ENCODE measurements at places on chromosomes 13 and 19. TPM values are rescaled to one million over a fixed set of nuclear protein-coding genes. Genes with fewer than 3 reads are reported as not detected.

- no peak for DNase-seq
Measured at GRCh38 chr13:50519866-50520265, 323.6 kb downstream of the DLEU7 start.

DNA sequence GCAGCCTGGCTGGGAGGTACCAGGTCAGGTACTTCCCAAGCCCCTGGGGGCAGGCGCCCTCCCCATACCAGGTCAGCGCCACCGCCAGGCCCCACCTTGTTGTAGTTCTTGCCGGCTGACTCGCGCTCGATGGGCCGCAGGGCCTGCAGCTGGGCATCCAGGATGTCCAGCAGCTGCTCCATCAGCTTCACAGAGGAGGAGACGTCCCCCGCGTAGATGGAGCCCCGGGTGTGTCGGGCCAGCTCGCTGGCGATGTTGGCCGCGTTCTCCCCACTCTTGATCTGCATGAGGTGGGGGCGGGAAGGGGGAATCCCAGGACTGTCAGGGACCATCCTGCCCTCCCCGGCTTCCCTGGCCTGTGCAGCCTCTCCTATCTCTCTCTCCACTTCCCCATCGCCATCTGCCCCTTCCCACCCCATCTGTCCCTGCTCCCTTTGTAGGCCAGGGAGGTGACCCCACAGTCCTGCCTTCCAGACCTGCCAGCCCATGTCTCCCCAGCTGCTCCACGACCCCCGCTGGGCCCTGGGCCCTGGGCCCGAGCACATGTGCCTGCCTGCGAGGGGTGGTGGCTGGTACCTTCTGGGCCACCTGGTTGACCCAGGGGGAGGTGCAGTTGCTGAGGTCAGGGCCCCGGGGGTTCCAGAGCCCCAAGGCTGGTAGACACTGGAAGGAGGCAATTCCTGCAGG, 23.8 kb upstream of the ASF1B start:
- DNase-seq, result no peak

- no peak for DNase-seq
Measured at GRCh38 chr19:39138221-39139211, 12.9 kb downstream of the PAK4 start.

GRCh38 chr13:101639711-101640110, 187.2 kb downstream of the ITGBL1 start:
- DNase-seq, result no peak

DNA sequence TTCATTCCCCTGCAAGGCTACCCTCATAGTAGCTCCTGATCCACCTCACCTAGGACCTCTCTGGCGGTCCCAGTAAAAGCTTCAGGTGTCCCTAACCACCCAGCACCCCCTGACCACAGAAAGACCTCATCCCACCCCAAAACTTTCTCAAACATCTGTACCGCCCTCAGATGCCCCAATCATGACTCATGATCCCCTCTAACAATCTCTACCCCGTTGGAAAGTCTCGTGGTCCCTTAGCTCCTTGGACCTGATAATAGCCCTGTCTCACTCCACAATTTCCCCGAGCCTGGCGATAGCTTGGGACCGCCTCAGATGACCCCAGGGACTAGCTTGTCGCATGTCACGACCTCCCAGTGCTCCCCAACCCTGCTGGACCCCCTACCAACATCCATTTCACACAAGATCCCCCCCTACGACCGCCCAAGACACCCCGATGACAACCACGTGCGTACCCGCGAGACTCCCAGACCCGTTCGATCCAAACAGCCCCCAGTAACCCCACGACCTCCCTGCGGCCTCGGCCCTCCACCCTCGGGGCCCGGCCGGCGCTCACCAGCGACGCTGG, 450 bp downstream of the NDUFA11 start:
- no peak for DNase-seq

DNA sequence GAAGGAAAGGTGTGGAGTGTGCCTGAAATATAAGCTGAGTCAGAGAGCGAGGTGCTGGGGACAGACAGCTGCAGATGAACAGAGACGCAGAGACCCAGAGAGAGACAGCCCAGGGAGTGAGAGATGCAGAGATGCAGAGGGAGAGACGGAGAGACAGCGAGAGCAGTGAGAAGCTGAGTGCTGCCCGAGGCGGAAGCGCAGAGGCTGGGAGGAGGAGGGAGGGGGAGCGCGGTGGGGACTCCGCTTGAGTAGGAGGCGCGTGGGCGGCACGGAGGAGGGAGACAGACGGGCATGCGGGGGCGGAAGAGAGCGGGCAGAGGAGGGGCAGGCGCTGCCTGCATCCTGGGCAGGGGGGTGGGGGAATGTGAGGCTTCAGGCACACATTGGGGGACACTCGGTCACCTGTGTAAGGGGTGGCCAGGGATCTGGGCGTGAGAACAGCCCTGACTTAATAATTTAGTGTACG, 25.7 kb downstream of the SLC8A2 start:
- DNase-seq, result peak; percentile 45

DNA sequence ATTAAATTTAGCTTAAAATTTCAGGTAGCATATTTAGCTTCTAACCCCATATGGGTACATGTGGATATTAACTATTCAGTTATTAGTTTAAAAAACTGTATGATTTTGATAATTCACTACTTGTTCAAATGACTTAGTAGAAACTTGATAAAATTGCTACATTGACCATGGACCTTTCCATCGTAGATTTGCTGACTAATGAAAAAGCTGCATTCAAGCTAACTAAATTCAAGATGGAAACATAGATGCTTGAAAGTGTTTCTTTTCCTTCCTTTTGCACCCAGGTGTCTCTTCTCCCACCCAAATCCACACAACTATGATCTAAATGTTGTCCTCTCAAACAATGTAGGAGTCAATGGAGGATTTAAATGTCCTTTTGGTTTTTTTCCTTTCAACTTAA, 439.2 kb downstream of the TBC1D4 start:
- no peak for DNase-seq

CGB8 gene
- not detected for total RNA-seq

ZNF223 gene
- total RNA-seq, result 0.94 TPM

THSD1 gene
- total RNA-seq, result 0.84 TPM

Measured in natural killer cell (primary cell).